Foreskin melanocyte (primary cell): ENCODE measurements at places on chromosomes 3 and 15.

DNA sequence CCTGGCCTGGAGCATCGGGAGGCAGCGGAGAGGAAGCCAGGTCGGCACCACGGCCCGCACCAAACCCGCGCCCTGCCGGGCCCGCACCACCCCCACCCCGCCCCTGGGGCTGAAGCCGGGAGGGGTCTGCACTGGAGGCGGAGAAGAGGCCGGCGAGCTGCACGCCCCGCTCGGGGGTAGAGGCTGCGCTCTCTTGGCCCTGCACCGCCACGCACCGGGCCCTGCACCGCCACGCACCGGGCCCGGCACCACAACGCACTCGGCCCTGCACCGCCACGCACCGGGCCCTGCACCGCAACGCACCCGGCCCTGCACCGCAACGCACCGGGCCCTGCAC lies 41.4 kb downstream of the MUC20 start:
- DNase-seq = no peak

- DNase-seq = no peak
Observed at GRCh38 chr3:26118165-26118564, 328.3 kb downstream of the OXSM start.

DNA sequence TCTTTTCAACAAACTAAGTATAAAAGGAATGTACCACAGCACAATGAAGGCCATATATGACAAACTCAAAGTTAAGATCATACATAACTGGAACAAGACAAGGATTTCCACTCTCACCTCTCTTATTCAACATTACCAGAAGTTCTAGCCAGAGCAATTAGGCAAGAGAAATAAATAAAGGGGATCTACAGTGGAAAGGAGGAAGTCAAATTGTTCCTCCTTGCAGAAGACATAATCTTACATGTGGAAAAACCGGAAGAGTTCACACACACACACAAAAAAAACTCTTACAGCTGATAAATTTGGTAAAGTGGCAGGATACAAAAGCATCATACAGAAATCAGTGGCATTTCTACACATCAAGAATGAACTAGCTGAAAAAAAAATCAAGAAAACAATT lies 277.9 kb downstream of the MCTP2 start:
- no peak for DNase-seq

DNA sequence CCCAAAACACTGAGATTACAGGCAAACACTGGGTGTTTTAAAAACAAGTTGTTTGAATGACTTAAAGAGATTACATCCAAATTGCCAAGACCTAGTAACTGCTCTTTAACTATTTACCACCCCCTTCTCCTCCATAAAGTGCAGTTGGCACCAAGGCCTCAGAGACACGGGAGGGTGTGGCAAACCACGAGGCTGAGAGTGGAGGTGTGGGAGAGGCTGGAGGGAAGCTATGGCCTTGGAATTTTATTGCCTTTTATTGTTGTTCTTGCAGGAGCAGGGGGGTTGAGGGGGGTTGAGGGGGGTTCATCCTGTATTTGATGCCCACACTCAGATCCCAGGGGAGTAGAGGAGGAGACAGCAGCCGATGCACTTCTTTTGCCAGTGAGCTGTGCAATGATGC lies 75.9 kb upstream of the CTDSPL start:
- DNase-seq = no peak

DNA sequence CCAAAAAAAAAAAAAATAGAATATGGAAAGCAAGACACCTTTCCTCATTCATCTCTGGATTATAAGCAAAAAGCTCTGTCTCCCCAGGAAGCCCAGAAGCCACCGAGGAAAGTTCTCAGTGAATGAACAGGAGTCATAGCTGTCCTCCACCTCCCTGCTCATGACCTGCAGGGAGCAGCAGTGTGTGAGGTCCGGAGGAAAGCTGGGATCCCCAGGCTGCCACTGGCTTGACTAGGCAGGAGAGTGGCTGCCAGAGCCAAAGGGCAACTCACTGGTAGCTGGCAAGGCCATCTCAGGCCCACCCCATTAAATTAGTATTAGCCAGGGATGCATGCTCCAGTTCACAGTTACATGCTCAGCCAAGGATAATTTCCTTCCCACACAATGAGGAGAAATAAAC lies 191.6 kb upstream of the STT3B start:
- DNase-seq = no peak

DNA sequence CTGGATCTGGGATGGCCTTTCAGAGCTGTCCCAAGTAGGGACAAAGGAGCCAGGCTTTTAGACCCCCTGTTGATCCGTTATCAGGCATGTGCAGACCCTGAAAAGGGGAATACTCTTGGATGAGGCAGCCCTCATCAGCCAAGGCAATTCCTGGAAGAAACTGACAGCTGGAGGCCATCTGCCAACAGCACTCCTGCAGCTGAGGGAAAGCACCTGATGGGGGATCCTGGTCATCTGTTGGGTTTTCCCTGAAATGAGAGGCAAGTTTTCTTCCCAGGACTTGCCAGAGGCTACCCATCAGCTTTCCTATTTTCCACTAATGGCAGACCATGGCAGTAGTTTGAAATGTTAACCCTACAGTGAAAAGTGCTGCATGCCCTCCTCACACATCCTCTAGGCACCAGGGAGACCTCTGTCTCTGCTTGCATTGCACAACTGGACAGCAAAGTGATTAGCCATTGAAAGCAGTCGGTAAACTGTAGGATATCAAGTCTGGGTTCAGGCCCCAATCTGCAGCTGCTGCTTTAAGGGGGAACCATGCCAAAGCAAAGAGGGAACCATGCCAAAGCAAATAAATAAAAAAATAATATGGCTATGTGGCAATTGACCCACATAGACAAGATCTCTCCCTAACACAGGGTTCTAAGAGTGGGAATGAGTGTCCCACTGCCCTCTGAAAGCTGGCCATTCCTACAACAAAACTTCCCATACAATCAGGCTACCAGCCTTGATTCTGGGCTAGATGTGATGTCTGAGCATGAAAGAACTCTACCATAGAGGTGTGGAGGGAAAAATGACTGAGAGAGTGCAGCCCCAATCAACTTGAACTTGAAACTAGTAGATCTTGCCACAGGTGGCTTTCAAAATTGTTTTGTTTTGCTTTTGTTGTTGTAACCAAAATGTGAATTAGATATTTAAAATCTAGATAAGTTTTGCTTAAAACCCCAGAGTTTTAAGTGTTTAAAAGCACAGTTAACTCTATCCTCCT lies 232.0 kb upstream of the STT3B start:
- DNase-seq = no peak

- DNase-seq = no peak
Observed at GRCh38 chr15:98202256-98202655, 241.8 kb downstream of the ARRDC4 start.

GRCh38 chr3:10683106-10683505 lies 132.9 kb upstream of the SLC6A11 start:
- no peak for DNase-seq

GRCh38 chr3:16377847-16378302 lies 112.9 kb downstream of the OXNAD1 start:
- no peak for DNase-seq

- DNase-seq = no peak
Observed at GRCh38 chr3:56817646-56818045, 15.9 kb upstream of the ARHGEF3 start.

DNA sequence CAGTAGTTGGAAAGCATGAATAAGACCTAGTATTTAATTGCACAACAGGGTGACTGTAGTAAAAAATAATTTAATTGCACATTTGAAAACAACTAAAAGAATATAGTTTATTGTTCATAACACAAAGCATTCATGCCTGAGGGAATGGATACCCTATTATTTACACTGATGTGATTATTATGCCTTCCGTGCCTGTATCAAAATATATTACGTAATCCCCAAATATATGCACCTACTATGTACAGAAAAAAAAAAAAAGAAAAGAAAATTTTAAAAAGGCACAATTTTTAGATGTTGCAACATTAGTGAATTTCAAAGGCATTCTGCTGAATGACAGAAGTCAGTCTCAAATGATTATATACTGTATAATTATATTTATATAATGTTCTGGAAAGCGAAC lies 647.2 kb upstream of the BCHE start:
- peak; percentile 29 for DNase-seq

GRCh38 chr3:168333410-168333935 lies 237.7 kb upstream of the GOLIM4 start:
- no peak for DNase-seq
